Cortex of kidney (tissue), 1 donor: ENCODE measurements at places on chromosomes 12 and 14.

DNA sequence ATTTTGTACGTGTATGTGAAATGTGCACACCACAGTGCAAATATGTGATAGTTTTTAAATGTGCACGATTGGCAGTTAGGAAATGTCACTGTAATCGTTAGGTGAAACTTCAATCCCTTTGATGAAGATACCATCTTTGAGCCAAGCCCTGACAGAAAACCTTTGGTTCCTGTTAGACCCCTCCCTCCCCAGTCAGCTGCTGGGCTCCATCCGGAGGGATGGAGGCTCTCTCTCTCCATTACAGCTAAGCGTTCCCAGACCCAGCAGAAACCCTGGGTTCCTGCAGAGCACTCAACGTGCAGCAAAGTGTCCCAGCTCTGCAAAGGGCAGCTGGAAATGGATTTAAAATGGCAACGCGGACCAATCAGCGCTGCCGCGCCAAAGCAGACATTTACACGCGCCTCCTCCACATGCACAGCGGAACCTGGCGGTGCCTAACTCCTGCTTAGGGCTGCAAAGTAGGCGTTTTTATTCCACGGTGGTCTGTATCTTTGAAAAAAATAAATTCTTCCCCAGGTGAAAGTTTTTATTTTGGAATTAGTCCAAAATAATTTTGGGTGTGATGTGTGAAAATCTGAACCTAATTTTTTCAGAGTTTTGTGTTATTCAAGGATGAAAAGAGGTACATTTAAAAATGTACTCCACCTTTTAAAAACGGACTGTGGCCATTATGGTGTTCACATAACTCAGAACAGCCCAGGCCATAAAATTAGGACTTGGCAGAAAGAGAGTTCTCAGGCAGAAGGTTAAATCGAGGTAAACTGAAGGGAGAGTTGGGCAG lies 1.4 kb upstream of the HMGA2 start:
- DNase-seq, result no peak

DNA sequence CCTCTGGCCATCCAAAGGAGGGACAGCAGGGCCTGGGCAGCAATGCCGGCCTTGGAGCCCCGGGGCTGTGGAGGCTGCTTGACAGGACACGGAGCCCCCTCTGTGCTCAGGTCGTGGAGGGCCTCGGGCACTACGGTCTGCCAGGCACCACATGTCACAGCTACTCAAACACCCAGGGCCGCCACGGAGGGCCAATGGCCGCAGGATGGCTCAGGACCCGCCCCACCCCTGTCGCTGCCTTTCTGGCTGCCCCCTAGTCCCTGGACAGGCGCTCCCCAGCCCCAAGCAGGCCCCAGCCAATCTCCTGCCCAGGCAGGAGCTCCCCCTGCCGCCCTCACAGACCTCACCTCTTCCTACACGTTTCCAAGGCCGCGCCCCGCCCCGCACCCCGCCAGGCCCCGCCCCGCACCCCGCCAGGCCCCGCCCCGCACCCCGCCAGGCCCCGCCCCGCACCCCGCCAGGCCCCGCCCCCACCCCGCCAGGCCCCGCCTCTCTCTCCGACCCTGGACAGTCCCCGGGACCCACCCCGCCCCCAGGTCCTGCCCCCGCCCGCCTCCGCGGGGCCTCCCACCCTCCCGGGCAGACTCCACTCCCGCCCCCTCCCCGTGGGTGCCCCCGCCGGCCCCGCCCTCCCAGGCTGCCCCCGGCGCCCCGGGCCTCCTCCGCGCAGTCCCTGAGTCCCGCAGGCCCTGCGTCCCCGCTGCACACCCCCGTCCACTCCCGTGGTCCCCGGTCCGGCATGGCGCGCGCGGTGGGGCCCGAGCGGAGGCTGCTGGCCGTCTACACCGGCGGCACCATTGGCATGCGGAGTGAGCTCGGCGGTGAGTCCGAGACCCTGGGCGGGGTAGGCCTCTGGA lies at the start of gene ASPG:
ASPG (plus strand) TSS at position 669 of the 857 bp plus-strand sequence; CDS start at position 740, 71 bp downstream.
- DNase-seq, result no peak

DNA sequence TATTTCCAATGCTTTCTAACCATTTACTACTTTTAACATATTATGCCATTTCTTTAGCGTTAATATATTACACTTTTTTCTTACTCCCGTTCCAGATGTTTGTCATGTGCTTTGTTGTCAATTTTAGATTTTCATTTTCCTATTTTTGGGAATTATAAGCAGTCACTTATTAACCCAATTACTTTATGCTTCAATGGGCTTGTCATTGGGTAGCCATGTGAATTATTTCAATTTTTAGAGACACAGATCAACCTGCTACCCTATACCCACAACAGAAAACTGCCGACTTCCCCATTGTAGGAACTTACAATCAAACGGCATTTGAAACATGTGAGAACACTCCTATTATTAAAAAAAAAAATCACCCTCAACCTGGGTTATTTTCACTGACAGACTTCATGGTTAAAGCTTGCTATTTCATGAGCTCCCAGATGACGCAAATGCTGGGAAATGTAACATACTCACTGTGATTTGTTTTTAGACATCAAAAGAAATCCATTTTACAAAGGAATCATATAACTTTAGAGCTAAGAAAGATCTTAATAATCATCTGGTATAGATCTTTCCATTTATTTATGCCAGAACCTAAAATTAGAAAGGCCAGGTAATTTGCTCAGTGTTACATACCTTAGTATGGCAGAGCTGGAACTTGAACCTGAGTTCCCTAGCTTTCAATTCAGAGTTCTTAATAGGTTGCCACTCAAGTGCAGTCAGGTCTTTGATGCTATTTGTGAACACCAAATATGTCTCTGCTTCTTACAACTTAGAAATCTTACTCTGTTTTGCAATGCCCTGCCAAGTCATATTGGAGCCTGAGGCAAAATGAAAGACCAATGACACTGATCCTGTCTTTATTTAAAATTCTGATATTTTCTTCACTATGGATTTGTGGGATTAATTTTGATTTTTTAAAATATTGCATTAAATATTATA lies 340.4 kb downstream of the RAD51B start:
- DNase-seq, result no peak

GRCh38 chr14:24092110-24092504 lies 2.0 kb upstream of the PCK2 start:
- DNase-seq, result no peak

GRCh38 chr12:20436316-20436715 lies 68.0 kb downstream of the PDE3A start:
- no peak for DNase-seq

DNA sequence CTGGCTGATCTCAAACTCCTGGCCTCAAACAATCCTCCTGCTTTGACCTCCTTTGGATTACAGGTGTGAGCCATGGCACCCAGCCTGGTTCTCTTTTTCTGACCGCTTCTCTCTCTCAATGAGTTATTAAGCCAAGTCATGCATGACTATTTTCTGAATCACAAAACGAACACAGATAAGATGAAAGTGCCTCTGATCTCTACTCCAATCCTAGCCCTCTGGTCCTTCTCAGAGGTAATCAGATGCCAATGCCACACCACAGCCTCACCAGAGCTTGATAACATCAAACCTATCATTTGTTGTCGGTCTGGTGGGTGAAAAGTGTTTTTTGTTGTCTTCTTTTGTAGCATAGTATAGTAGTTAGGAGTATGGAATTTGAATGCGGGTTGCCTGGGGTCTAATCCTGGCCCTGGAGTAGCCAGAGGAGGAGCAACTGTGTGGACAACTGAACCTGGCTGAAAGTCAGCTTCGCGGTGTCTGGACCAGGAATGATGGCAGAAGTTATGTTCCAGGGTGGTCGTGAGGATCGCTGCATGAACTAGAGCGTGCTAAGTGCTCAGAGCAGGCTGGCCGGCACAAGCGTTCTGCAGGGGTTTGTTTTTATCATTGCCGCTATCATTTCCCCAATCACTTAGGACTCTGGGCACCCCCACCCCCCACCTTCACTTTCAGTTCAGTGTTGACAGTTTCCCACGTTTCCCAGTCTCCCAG lies 77.9 kb downstream of the SPRING1 start:
- DNase-seq, result no peak

GRCh38 chr14:71753976-71754375 lies 178.3 kb upstream of the RGS6 start:
- DNase-seq, result no peak

DNA sequence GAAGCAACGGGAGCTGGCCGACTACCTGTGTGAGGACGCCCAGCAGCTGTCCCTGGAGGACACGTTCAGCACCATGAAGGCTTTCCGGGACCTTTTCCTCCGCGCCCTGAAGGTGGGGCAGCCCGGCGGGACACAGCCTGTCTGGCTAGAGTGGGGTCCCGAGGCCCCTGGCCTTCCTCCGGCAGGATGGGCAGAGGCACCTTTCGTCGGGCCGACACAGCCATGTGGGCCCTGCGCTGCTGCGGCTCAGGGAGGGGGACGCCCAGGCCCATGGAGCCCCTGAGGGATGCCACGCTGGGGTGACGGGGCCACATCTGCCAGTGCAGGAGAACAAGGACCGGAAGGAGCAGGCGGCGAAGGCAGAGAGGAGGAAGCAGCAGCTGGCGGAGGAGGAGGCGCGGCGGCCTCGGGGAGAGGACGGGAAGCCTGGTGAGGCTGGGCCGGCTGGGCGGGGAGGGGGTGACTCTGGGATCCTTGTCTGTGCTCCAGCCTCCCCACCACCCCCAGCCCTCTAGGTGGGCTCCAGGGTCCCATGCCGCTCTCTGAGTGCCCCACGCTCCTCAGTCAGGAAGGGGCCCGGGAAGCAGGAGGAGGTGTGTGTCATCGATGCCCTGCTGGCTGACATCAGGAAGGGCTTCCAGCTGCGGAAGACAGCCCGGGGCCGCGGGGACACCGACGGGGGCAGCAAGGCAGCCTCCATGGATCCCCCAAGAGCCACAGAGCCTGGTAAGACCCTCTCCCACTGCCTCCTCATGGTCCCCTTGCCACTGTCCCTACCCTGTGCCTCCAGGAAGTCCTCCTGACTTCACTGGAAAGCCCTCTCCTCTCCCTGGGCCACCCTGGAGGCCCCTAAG lies 10.9 kb upstream of the ADSS1 start:
- DNase-seq, result no peak

DNA sequence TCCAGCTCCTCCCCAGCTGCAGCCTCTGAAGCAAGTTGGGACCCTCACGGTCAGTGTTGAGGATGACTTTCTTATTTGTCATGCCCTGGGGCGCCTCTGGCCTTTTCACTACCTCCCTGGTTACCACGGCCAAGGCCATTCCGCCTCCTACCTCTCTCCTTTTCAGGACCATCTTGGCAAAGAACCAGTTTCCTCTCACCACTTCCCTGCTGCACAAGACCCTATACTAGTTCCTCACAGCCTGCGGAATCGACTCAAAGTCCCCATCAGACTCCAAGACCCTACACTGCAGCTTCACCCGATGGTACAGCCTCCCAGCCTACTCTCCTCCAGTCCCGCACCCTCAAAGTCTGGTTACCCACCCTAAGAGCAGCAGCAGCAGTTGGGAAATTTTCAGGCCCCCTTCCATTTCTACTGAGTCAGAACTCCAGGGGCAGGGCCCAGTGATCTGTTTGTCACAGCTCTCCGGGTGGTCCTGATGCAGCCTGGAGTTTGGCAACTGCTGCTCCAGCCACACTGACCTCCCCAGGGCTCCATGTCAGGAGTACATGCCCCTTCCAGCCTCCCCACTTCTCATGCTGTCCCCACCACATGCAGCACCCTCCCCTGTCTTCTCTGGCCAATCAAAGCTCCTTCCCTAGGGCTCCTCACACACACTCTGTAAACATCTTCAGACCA lies 5.4 kb downstream of the VWF start:
- no peak for DNase-seq

GRCh38 chr12:68789144-68789878 lies 18.7 kb upstream of the MDM2 start:
- no peak for DNase-seq

DNA sequence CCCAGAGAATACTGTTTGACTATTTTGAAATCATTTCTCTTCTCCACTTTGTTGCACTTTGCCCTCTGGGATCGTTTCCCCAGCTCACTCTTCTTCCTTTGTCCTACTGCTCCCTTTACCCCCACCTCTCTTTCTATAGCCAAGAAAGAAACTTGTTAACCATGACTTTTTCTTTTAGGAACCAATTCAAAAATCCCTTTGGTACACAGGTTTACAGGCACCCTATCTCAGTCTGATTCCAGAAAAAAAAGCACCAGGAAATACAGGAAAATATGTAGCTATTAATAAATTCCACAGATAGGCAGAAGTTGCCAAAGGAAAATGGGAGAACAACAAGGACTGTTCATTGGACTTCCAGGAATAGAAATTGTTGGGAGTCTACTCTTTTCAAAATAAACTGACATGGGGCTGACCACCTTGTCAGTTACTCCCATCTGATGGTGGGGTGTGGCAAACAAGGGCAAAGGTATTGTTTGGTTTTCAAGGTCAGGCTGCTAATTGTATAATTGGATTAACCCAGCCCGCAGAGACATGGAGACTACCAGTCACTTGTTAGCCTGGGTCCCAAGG lies 82.4 kb downstream of the CRADD start:
- no peak for DNase-seq

DNA sequence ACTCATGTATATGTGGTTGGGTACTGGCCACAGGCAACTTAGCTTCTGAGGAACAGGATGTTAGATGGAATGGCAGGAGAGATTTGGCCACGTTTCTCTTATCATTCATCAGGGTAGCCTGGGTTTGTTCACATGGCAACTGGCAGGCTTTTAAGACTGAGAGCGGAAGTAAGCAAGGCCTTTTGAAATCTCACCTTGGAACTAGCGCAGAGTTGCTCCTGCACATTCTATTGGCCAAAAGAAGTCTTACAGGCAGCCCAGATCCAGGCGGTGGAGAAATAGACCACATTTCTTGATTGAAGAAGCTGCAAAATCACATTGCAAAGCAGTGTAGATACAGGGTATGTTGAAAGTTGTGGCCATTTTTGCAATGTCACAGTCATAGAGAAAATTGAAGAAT lies 3.7 kb downstream of the CLEC4A start:
- no peak for DNase-seq

- no peak for DNase-seq
These were observed 282.4 kb downstream of the DPF3 start for GRCh38 chr14:72611506-72611905.

DNA sequence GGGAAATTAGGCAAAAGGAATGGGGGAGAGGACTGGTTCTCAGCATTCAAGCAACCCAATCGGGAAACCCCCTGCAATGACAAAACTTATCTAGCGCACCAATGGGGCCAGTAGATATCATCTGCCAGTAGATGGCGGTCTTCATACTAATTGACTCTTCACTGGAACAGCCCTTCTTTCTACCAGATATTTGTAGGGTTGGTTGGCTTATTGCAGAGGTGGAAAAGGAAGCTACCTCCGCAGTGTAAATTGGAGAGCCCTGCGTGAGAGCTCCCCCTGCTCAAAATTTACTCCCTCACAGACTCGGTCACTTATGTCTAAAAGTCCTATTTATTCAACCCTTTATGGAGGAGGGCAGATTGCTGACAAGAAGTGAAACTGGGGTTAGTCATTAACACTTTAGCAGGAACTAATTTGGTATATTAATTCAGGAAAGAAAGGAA lies 166.1 kb upstream of the CCND2 start:
- DNase-seq, result no peak

- no peak for DNase-seq
These were observed 48.8 kb downstream of the LRCOL1 start for GRCh38 chr12:132561427-132562156.

DNA sequence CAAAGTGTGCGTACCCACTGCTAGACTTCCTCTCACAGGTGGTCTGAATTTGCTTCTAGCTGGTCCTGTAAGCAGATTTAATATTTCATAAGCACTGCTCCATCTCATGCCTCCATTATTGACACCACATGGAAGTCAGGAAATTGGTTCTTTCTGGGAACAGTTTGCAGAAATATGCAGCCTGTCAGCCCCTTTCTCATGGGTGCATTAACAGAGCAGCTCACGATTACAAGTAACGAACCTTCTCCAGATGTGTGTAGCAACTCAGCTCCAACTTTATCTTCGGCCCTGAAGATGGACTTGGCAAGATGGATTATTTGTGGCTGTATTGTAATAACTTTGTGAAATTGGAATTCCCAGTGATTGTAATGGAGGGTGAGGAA lies 214.5 kb upstream of the DDHD1 start:
- DNase-seq, result no peak
